Activated T-helper 17 cell treated with anti-CD3 and anti-CD28 coated beads, Interleukin-2, amount 50 U/mL, for 72 hours (primary cell): ENCODE measurements at places on chromosomes 6 and 20.

- peaks cover 40% of the 10 kb centered on the region for H3K36me3 ChIP-seq
- H3K4me1 ChIP-seq: peaks cover 43% of the 10 kb centered on the region
- peak overlapping the region; percentile 96 for H3K27ac ChIP-seq
These were observed 61.7 kb downstream of the FAM217A start for GRCh38 chr6:4017058-4017739.

DNA sequence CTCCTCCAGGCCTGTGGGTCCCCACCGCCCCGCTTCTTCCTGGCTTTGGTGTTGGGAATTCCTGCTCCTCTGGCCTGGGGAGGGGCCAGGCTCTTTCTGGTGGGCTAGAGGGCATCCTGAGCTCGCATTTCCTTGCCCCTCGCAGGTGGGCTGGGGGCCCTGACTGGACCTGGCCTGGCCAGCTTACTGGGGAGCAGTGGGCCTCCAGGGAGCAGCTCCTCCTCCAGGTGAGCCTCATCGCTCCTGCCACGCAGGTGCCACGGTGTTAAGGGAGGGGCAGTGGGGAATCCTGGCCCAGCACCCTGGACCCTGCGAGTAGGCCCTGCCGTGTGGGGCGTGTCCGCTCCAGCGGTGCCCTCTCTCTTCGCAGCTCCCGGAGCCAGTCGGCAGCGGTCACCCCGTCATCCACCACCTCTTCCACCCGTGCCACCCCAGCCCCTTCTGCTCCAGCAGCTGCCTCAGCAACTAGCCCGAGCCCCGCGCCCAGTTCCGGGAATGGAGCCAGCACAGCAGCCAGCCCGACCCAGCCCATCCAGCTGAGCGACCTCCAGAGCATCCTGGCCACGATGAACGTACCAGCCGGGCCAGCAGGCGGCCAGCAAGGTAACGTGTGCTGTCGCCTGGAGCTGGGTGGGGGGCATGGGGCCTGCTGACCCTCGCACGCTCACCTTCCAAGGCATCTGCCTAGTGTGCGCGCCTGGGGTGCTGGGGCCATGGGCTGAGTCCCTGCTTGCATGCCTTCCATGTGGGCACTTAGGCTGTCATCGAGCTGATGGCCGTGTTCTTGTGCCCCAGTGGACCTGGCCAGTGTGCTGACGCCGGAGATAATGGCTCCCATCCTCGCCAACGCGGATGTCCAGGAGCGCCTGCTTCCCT is 4.7 kb downstream of the ADRM1 start:
- no peak overlapping the region for H3K4me3 ChIP-seq
- ATAC-seq: no peak
- H3K27me3 ChIP-seq: no peaks in the 10 kb centered on the region

- H3K36me3 ChIP-seq: no peaks in the 10 kb centered on the region
- ATAC-seq: no peak
These were observed 268.9 kb downstream of the TAF4 start for GRCh38 chr20:61796738-61797137.

- H3K4me1 ChIP-seq: no peaks in the 10 kb centered on the region
- H3K27ac ChIP-seq: peak overlapping the region; percentile 50
- H3K27me3 ChIP-seq: peaks cover 28% of the 10 kb centered on the region
- no peaks in the 10 kb centered on the region for H3K36me3 ChIP-seq
These were observed 102.6 kb downstream of the KIF13A start for GRCh38 chr6:17884498-17885478.

DNA sequence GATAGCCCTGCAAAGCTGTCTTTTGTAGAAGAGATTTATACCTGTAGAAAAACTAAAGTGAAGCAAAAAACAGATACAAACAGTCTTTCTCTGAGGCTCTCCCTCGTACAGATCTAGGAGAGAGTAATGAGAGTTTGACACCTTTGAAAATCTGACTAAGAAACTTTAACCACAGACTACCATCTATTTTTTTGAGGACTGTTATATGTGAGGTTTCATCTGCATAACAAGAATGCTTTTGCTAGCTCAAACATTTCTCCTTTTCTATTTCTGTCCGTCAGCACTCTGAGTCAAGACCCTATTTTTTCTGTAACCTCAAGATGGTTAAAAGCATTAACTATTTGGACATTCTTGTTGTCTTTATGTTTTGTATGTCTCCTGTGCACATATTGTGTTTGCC is 193.0 kb downstream of the BTBD3 start:
- H3K4me3 ChIP-seq: no peak overlapping the region
- H3K27ac ChIP-seq: no peak overlapping the region
- H3K27me3 ChIP-seq: no peaks in the 10 kb centered on the region
- no peaks in the 10 kb centered on the region for H3K4me1 ChIP-seq
- no peak for ATAC-seq

GRCh38 chr6:77249560-77249959 is 213.7 kb downstream of the HTR1B start:
- no peaks in the 10 kb centered on the region for H3K36me3 ChIP-seq
- ATAC-seq: no peak
- no peaks in the 10 kb centered on the region for H3K4me1 ChIP-seq

DNA sequence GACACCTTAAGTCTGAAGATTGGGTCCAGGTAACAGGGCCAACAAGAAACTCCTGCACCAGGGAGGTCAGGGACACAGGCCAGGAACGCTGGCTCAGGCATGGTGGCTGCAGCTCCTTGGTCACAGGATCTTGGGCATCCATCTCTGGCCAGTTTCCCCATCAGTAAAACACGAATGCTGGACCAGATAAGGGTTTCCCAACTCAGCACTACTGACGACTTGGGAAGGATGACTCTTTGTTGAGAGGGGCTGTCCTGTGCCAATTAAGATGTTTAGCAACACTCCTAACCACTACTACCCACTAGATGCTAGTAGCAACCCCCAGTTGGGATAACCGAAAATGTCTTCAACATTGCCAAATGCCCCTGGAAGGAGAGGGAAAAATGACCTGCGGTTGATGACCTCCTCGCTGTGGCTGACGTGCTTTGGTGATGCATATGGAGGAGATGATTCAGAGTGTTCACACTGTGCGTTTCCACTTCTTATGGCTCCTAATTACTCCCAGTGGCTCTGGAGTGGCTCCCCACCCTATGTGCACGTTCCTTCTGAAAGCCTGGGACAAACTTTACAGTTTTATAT is 261.9 kb downstream of the CDH26 start:
- H3K4me1 ChIP-seq: no peaks in the 10 kb centered on the region
- H3K27ac ChIP-seq: no peak overlapping the region
- H3K4me3 ChIP-seq: no peak overlapping the region

- H3K27ac ChIP-seq: no peak overlapping the region
- ATAC-seq: no peak
- no peaks in the 10 kb centered on the region for H3K4me1 ChIP-seq
- H3K27me3 ChIP-seq: no peaks in the 10 kb centered on the region
- no peaks in the 10 kb centered on the region for H3K36me3 ChIP-seq
- H3K4me3 ChIP-seq: no peak overlapping the region
These were observed 347.8 kb upstream of the FLRT3 start for GRCh38 chr20:14685183-14685582.

- H3K4me3 ChIP-seq: peak overlapping the region; percentile 90
- peaks cover 19% of the 10 kb centered on the region for H3K27me3 ChIP-seq
- no peaks in the 10 kb centered on the region for H3K36me3 ChIP-seq
- peak overlapping the region; percentile 79 for H3K27ac ChIP-seq
These were observed 930 bp upstream of the RRAGD start for GRCh38 chr6:89413006-89413400.

DNA sequence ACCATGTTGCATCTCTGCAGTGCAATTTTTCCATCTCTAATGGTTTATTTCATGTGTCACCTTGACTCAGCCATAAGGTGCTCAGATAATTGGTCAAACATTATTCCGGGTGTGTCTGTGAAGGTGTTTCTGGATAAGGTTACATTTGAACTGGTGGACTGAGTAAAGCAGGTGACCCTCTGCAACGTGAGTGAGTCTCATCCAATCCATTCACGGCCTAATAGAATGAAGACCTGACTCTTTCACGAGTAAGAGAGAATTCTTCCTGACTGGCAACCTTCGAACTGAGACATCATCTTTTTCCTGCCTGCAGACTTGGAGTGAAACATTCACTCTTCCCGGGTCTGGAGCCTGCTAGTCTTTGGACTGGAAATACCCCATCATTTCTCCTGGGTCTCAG is 77.1 kb upstream of the SLC22A23 start:
- H3K27me3 ChIP-seq: peaks cover 26% of the 10 kb centered on the region
- no peak overlapping the region for H3K4me3 ChIP-seq
- no peak overlapping the region for H3K27ac ChIP-seq
- ATAC-seq: no peak
- H3K36me3 ChIP-seq: no peaks in the 10 kb centered on the region

DNA sequence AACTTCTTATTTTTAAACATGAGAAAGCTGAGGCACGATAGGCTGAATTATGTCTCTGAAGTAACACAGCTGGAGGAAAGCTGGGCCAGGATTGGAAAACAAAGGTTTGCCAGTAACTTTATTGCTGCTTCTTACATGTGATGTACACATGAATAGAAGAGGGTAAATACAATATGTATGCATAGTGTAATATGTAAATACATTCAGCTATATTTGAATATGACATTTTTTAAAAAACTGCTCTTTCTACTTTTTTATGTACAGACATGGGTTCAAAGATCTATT is 90.2 kb downstream of the ADTRP start:
- no peak overlapping the region for H3K4me3 ChIP-seq
- H3K27me3 ChIP-seq: peaks cover 11% of the 10 kb centered on the region
- no peak for ATAC-seq
- no peaks in the 10 kb centered on the region for H3K36me3 ChIP-seq

DNA sequence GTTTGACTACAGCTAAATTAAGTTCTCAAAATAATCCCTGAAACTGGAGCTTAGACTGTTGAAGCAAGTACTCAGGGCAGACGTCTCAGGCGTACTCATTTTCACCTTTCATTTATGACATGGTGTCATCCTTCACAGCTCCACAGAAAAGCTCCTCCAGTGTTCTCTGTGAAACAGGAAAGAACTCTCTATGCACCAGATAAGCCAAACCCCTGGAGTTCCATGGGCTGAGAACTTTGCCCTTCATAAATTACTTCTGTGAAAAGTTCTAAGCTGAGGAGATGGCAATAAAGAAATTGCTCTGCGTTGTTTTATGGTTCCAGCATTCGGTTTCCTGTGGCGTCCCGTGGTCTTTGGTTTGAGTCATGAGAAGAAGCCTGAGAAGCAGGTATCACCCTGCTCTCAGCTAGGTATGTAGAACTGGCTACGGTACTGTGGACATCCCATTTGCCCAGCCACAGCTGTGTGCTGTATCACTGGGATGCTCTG is 20.2 kb upstream of the RREB1 start:
- H3K36me3 ChIP-seq: no peaks in the 10 kb centered on the region
- peaks cover 26% of the 10 kb centered on the region for H3K4me1 ChIP-seq
- peaks cover 12% of the 10 kb centered on the region for H3K27me3 ChIP-seq
- H3K27ac ChIP-seq: no peak overlapping the region

GRCh38 chr20:51768759-51769517 is 748 bp upstream of the ATP9A start:
- peaks cover 7% of the 10 kb centered on the region for H3K36me3 ChIP-seq
- H3K4me3 ChIP-seq: peak overlapping the region; percentile 53
- no peak overlapping the region for H3K27ac ChIP-seq
- ATAC-seq: peak; percentile 57

DNA sequence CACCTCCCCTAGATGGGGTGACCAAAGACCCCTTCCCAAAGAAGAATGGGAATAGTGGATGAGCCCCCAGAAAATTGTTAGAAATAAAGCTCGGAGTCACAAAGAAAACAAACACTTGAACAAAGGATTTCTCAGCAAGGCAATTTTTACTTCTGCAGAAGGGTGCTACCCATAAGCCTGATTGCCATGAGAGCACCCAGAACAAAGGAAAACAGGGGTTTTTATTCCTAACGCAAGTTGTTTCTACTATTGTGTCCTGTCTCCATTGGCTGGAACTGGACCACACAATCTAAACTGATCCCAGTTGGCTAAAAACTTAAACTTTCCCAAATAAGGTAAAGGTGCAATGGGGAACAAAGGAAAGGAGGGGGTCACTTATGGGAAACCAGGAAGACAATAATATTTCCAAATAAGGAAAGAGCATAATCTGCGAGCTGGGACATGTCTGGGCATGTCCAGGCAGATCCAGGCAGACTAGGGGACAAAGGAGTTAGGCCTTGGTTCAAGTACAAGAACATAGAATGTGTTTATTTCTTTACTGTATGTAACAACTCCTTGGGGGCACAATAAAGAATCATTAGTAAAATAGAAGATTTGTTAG is 20.0 kb downstream of the HLA-B start:
- no peaks in the 10 kb centered on the region for H3K36me3 ChIP-seq
- H3K4me3 ChIP-seq: no peak overlapping the region
- H3K27me3 ChIP-seq: no peaks in the 10 kb centered on the region
- peaks cover 7% of the 10 kb centered on the region for H3K4me1 ChIP-seq
- no peak for ATAC-seq

DNA sequence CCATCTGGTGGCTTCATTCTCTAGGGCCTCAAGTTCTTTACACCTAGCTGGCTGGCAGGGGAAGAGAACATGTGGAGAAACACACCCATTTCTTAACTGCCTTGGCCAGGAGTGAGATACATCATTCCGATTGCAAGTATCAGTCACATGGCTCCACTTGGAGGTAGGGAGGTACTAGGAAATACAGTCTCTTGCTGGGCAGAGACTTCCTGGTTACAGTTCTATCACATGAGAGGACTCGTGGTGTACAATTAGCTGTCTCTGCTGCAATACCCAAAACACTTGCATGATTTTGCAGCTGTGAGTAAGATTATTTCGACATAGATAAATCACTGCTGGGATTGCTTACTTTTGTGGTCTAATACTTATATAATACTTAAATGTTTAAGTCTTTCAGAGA is 51.1 kb downstream of the GTF2H5 start:
- no peaks in the 10 kb centered on the region for H3K4me1 ChIP-seq
- no peak overlapping the region for H3K4me3 ChIP-seq
- H3K36me3 ChIP-seq: no peaks in the 10 kb centered on the region
- no peaks in the 10 kb centered on the region for H3K27me3 ChIP-seq

DNA sequence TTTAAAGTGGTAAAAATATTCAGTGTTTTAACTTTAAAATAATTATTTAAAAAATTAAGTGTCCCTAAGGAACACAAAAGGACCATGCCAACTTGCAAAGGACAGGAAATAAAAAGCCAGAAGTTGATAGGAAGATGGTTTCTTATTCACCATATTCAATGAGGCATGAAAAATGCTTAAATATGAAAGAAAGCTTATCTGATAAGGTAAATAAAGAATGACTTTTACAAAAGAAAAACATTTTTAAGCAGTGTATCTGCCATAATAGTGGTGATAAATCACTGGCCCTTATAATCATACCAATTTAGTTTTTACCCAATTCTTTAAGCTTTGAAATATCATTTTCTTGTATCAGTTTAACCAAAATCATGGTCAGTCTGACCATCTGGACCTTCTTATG is 33.5 kb upstream of the POPDC3 start:
- H3K4me3 ChIP-seq: no peak overlapping the region
- no peaks in the 10 kb centered on the region for H3K36me3 ChIP-seq
- H3K27ac ChIP-seq: no peak overlapping the region
- peaks cover 12% of the 10 kb centered on the region for H3K27me3 ChIP-seq
- no peak for ATAC-seq
